PC-9 (cell line): ENCODE measurements at places on chromosomes 6 and 20. TPM values are rescaled to one million over a fixed set of nuclear protein-coding genes. Genes with fewer than 3 reads are reported as not detected.

Gene PRR18
- total RNA-seq: not detected in 2 replicates

Gene EYA4
- 9.8 and 10.6 TPM in 2 replicates for total RNA-seq

DNA sequence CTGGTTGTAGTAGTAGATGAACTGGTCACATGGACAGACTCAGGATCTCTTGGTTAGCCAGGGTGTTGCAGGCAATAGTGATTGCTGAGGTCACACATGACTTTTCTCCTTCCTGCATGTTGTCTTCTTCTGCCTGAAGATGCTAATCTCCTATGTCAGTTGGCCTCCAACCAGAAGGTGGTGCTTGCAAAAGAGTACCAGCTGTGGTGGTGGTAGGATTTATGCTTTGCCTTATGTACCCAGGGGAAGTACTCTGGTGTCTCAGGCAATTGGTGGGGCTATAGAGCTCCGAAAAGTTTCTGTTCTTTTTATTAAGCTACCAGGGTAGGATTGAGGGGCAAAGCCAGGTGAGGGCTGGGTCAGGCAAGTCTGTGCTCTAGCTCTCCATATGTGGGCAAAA lies 98.5 kb downstream of the CARMIL1 start:
- no peaks in the 10 kb centered on the region for H3K36me3 ChIP-seq
- no peaks in the 10 kb centered on the region for H3K4me1 ChIP-seq
- DNase-seq: no peak
- H3K27me3 ChIP-seq: no peaks in the 10 kb centered on the region
- H3K4me3 ChIP-seq: no peak overlapping the region
- H3K27ac ChIP-seq: no peak overlapping the region

DNA sequence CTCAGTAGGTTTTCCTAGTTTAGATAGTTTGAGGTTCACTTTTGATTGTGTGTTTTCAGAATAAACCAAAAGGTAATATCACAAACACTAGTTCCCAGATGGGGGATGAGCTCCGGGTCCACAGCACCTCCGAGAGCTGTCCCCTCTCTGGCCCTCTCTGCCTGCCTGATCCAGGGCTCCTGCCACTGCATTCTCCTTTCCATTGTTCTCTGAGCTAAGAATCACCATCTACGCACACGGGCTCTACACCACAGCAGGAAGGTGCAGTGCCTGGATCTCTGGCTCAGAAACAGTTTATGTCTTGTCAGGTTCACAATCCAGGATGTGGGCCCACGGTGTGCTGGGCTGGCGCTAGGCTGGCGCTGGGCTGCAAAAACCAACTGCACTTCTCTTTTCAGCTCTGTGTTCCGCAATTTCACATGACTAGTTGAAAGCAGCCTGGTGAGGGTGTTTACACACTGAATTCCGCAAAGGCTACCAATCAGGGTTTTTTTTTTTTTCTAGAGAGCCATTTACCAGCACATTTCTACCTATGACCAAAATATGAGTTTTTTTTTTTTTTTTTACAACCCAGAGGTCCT lies 167.5 kb downstream of the SOD2 start:
- peaks cover 37% of the 10 kb centered on the region for H3K27me3 ChIP-seq
- H3K4me1 ChIP-seq: no peaks in the 10 kb centered on the region
- no peaks in the 10 kb centered on the region for H3K36me3 ChIP-seq
- DNase-seq: no peak

- peaks cover 49% of the 10 kb centered on the region for H3K27me3 ChIP-seq
- no peak overlapping the region for H3K27ac ChIP-seq
- no peaks in the 10 kb centered on the region for H3K36me3 ChIP-seq
- no peaks in the 10 kb centered on the region for H3K4me1 ChIP-seq
- H3K4me3 ChIP-seq: no peak overlapping the region
Measured at GRCh38 chr6:163637524-163637923, 223.0 kb downstream of the QKI start.

- no peaks in the 10 kb centered on the region for H3K4me1 ChIP-seq
- peaks cover 61% of the 10 kb centered on the region for H3K27me3 ChIP-seq
- H3K36me3 ChIP-seq: no peaks in the 10 kb centered on the region
- no peak overlapping the region for H3K27ac ChIP-seq
- no peak overlapping the region for H3K4me3 ChIP-seq
- DNase-seq: no peak
Measured at GRCh38 chr6:169896826-169897456, 145.5 kb downstream of the ERMARD start.

- no peaks in the 10 kb centered on the region for H3K4me1 ChIP-seq
- DNase-seq: peak; percentile 29
- no peak overlapping the region for H3K27ac ChIP-seq
- peaks cover 10% of the 10 kb centered on the region; the same call in 1 of the 2 replicates for H3K36me3 ChIP-seq
Measured at GRCh38 chr20:25296094-25297093, 48.5 kb downstream of the PYGB start.

GRCh38 chr6:107709341-107709740 lies 114.8 kb downstream of the SCML4 start:
- H3K36me3 ChIP-seq: no peaks in the 10 kb centered on the region
- H3K27ac ChIP-seq: no peak overlapping the region
- H3K4me1 ChIP-seq: no peaks in the 10 kb centered on the region
- no peak for DNase-seq
- peaks cover 33% of the 10 kb centered on the region for H3K27me3 ChIP-seq
- H3K4me3 ChIP-seq: no peak overlapping the region
